ENCODE measurements at places on chromosomes 1 and 21.

DNA sequence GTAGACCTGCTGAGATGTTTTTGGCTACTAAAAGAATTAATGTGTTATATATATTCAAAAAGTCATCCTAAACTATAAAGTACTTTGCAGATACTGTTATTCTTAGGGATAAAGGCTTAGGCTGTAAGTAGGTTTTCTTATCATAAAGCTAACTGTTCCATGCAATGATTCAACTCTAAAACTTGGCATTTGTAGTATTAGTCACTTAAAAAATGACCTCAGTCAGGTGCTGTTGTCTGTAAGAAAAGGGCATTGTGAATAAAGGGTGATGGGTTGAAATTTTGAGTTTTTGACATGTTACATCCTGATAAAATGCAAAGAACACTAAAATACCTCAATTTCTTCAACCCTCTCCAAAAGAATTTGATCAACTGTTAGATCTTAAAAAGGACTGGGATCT is 32.9 kb downstream of the ADCY10 start:
- DNase-seq = no peak

- DNase-seq = no peak
Observed at GRCh38 chr1:229119876-229120275, 151.0 kb upstream of the RAB4A start.

DNA sequence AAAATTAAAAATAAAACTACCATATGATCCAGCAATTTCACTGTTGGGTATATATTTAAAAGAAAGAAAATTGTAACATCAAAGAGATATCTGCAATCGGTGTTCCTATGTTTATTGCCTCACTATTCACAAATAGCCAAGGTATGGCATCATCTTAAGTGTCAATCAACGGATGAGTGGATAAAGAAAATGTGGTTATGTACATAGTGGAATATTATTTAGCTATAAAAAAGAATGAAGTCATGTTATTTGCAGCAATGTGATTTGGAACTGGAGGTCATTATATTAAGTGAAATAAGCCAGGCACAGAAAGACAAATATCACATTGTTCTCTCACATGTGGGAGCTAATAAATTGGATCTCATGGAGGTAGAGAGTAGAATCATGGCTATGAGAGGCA is 76.3 kb downstream of the RD3 start:
- no peak for DNase-seq

DNA sequence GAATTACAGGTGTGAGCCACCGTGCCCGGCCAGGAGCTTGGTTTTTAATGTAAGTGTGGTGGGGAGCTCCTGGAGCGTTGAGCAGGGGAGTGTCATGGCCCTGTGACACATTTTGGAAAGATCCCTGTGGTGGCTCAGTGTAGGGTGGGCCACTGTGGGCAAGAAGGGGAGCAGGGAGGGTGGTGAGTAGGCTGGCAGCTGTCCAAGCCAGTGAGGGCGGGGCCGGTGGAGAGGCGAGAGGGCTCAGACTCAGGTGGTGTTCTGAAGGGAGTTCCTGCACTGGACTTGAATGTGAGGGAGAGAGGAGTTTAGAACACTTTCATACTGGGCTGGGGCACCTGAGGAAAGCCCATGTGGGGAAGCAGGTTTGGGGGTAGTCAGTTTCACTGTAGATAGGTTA is 3.1 kb upstream of the EVA1B start:
- DNase-seq = no peak

Data from 8988T (cell line).